Activated CD4-positive, CD25-positive, alpha-beta regulatory T cell treated with anti-CD3 and anti-CD28 coated beads, Interleukin-2, amount 50 U/mL, for 16 hours (primary cell): ENCODE measurements at places on chromosomes 2 and 18.

GRCh38 chr2:56981554-56981953 is 797.8 kb downstream of the CCDC85A start:
- no peak for DNase-seq

GRCh38 chr2:233926806-233927205 is 9.6 kb downstream of the TRPM8 start:
- DNase-seq, result no peak

DNA sequence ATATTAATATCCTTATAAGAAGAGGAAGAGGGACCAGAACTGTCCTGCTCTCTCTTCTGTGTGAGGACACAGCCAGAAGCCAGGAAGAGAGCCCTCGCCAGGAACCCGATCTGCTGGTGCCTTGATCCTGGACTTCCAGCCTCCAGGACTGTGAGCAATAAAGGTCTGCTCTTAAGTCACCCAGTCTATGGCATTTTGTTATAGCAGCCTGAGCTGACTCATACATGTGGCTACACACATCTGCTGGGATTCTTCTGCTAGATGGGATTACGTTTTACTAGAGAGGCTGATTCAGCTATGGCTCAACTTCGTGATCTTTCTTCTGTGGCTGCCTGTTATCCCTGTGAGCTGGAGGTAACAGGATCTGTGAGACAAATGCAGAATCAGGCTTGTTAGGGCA is 29.6 kb downstream of the ARL4C start:
- no peak for DNase-seq

GRCh38 chr18:3655254-3656050 is 205.5 kb downstream of the TGIF1 start:
- no peak for DNase-seq

DNA sequence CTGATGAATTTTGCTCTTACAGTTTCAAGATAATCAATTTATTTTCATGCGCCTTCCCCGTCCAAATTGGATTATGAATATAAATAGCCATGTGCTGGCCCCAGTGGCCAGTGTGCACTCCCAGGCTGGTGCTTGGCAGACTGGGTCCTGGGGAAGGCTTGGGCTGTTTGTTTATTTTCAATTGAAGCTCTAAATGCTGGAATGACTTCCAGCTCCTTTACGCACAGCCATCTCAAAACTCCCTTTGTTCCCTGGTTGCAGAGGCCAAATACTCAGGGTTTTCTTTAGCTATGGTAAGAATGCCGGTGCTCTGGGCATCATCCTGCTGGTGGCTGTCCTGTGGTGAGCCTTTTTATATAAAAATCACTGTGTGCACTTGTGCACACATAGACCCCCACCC is 131.5 kb downstream of the PRKCE start:
- no peak for DNase-seq

DNA sequence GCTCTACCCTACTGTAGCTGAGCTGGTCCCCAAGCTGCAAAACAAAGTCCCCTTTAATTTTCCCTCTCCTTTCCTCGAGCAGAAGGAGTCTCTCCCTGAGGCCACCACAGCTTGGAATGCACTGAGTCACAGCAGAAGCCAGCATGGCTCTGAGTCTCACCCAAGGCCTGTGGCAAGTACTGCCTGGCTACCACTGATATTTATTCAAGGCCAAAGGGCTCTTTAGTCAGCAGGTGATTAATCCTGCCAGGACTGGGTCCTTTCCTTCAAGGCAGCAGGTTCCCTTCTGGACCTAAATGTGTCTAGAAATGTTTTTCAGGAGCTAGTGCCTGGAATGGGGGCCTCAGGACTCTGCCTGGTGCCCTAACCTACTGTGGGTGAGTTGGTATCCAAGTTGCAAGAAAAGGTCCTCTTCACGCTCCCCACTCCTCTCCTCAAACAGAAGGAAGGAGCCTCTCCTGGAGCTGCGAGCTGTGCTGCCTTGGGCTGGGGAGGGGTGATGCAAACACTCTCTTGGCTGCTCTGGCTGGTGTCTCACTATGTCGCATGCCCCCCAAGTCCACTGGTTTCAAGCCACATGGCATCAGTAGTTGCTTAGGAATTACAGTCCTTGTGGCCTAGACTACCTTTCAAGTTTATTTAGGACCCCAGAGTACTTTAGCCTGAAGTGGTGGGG is 53.4 kb downstream of the CD28 start:
- no peak for DNase-seq

GRCh38 chr2:24744356-24744755 is 48.8 kb downstream of the PTRHD1 start:
- DNase-seq, result no peak

DNA sequence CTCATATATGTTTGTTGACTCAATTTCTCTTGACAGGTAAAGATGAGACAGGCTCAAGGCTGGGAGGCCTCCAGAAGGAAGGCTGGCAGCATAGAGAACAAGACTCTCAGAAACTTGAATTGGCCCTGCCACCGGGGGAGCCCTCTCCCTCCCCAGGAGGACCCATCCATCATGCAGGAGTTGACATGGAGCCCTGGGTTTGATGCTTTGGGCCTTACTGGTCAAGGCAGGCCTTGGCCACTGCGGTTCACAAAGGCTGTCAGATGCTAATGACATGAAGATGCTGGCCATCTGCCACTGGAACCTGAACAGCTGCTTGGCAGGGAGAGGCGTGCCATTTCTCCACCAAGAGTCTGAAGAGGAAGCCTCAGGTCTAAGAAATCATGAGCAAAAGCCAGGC is 193.6 kb downstream of the MTCL1 start:
- DNase-seq, result no peak

DNA sequence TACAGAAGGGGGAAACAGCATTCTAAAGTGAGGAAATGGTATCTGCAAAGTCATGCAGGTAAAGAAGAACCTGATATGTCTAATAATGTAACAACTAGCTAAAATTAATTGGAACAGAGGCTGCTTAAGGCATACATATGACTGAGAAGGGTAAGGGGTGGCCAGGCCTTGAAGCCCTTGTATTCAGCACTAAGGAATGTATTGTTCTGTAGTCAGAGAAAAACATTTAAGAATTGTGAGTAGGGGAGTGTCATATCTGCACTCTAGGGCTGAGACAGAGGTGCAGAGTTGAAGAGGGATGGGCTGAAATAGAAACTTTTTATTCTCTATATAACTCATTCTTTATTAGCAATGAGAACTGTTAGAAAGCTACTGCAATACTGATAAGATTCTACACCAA is 145.5 kb upstream of the CHAC2 start:
- no peak for DNase-seq

DNA sequence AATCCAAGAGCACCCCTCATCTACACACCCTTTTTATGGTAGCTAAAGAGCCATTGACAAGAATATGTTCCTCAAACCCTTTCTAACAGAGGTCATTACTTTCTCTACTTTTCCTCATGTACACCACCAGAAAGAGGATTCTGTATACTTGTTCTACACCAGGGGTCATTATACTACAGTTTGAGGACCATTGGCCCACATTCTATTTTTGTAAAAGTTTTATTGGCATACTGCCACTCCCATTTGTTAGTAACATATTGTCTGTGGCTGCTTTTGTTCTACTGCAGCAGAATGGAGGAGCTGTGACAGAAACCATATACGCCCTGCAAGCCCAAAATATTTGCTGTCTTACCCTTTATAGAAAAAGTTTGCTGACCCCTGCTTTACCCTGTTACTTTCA is 14.3 kb downstream of the HTR2B start:
- DNase-seq, result no peak

DNA sequence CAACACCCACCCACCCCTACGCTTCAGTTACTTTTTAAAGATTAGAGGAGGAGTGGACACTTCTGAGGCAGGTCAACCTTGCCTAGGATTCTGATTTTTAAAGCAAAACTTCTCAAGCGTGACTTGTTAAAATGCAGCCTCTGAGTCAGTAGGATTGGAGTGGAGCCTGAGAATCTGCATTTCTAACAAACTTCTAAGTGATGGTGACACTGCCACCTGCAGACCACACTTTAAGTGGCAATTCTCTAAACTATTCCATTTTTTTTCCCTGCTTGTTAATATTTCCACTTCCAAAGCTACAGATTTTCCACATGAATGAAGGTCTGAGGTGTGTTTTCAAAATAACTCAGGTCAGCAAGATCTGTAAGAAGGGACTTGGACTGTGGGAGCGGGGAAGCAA is 171.1 kb upstream of the CCDC150 start:
- DNase-seq, result no peak

GRCh38 chr18:52341608-52342381 is 1.8 kb downstream of the DCC start:
- no peak for DNase-seq

GRCh38 chr2:9690252-9690651 is 59.5 kb upstream of the YWHAQ start:
- DNase-seq, result no peak

DNA sequence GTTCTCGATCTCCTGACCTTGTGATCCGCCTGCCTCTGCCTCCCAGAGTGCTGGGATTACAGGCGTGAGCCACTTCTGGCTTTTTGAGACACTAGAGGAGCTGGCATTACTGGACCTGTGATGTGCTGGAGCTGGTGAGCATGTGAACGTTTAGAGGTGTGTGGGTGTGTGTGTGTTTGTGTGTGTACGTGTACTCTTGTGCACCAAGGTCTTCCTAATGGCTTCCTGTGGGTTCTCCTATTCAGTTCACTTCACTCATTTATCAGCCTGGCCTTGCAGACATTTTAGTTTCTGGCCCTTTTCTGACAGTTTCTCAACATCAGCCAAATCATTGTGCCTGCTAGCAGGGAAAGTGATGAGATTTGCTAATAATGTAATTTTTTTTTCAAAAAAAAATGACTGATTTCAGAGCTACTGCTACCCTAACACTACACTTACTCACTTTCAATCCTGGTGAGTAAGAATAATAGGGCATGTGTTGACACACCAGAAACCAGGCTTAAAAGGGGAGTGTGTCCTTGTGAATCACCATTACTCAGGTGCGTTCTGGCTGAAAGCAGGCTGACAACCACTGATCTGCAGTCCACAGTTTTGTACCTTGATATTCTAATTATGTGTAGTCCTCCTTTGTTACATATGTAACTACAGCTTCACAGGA is 41.0 kb upstream of the ACTR3 start:
- DNase-seq, result no peak

DNA sequence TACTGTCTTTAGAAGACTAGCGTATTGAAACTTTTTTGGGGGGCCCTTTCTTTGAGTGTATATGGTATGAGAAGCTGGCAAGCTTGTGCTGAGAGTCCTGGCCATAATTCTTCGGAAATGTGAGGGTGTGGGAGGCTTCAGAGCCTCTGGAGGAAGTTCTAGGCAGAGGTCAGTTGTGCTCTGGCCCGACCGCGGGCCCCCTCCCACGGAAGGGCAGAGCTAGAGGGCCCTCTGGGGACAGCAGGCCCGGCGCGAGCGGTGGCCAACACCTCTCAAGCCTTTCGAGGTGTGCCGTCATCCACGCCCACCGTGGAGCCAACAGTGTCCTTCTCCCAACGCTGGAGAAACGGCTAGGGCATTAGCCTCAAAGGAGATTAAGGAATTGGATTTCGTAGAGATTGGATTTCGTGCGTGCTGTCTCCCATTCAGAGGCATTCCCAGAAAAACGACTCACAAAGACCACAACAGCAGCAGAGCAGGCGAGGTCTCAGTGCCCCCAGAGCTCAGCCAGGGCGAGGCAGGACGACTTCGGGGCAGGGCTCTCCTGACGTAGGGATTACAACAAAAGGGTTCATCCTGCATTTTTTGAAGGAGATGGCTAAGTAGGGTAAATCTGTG is 2.2 kb upstream of the MTCL1 start:
- DNase-seq, result no peak

DNA sequence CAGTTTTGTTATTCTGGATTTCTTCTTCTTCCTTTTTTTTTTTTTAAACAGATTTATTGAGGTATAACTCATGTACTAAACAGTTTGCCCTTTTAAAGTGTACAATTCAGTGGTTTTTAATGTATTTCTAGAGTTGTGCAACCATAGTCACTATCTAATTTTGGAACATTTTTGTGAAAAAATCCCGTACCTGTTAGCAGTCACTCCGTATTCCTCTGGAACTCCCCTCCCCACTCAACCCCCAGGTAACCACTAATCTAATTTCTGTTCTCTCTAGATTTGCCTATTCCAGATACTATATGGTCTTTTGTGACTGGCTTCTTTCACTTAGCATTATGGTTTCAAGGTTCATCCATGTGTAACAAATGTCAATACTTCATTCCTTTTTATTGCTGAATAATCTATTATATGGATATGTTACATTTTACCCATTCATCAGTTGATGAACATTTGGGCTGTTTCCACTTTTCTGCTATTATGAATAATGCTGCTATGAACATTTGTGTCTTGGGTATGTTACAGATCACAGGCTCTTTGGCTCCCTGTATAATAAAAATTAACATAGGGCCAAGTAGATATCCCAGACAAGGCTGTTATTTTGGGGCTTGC is 21.9 kb downstream of the EHBP1 start:
- no peak for DNase-seq

GRCh38 chr2:172231508-172231907 is 128.8 kb upstream of the DLX2 start:
- DNase-seq, result no peak

- no peak for DNase-seq
Observed at GRCh38 chr18:79926715-79927606, 24.5 kb downstream of the SLC66A2 start.

GRCh38 chr2:156505696-156506095 is 69.5 kb downstream of the GPD2 start:
- DNase-seq, result no peak

DNA sequence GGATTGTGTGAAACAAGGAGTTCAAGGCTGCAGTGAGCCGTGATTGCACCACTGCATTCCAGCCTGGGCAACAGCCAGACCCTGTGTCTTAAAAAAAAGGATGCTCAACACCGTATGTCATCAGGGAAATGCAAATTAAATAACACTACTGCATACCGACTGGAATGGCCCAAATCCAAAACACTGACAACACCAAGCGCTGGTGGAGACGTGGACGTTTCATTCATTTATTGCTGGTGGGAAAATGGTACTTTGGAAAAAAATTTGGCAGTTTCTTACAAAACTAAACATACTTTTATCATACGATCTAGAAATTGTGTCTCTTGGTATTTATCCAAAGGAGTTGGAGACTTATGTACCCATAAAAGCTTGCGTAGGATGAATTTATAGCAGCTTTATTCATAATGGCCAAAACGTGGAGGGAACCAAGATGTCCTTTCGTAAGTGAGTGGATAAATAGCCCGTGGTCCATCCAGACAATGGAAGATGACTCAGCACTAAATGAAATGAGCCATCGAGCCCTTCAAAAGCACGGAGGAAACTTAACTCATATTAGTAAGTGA is 24.2 kb downstream of the NEU4 start:
- no peak for DNase-seq

GRCh38 chr18:68962623-68963022 is 164.7 kb downstream of the CCDC102B start:
- DNase-seq, result no peak

GRCh38 chr18:26040051-26040656 is 50.3 kb downstream of the SS18 start:
- no peak for DNase-seq

GRCh38 chr2:105888625-105889024 is 143.9 kb downstream of the NCK2 start:
- DNase-seq, result no peak
